Central memory CD4-positive, alpha-beta T cell (primary cell): ENCODE measurements at places on chromosomes 6 and 20.

GRCh38 chr20:50652702-50653294 lies 38.5 kb downstream of the RIPOR3 start:
- DNase-seq: no peak

GRCh38 chr20:48635791-48636267 lies 192.0 kb downstream of the PREX1 start:
- peak; percentile 25 for DNase-seq

DNA sequence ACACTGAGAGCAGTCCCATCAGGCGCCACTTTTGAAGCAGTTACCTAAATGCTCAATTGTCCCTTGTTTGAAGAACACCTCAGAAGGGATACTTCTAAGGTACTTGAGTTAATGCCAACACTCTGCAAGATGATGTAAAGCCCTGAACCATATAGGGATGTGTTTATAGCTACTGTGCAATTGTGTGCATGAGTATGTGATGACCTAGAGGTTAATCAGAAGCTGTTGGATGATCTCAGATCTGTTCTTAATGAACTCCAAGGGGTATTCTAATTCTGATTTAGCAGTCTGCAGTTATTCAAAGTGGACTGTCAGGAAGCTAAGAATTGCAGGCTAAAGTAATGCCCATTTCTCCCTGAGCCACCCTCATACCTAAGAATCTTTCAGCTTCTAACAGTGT lies 158.3 kb downstream of the TMEM242 start:
- DNase-seq: no peak

- DNase-seq: no peak
Measured at GRCh38 chr20:219290-220115, 7.6 kb upstream of the DEFB129 start.

GRCh38 chr20:460707-461106 lies 1.6 kb downstream of the TBC1D20 start:
- DNase-seq: no peak

DNA sequence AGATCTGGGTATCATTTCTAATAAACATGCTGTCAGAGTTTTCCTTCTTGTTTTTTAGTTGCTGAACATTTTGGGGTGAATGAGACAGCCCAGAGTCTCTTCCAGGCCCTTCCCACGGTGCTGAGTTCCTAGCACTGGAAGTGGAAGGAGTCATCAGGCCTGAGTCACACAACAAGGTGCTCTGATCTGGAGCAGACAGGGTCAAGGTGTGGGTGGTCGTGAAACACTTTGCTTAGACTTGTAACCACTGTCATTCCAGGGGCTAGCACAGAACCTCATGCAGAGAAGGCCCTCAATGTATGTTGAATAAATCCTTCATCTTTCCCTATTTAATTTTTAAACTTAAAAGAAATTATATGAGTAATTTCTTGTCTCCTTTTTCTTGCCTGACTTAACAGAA lies 60.6 kb downstream of the TXLNB start:
- DNase-seq: no peak

GRCh38 chr6:33709605-33710295 lies 1.8 kb downstream of the UQCC2 start:
- DNase-seq: no peak

GRCh38 chr20:58945965-58946631 lies 35.0 kb upstream of the NELFCD start:
- DNase-seq: no peak

GRCh38 chr20:33442136-33443005 lies 1.2 kb downstream of the SNTA1 start:
- DNase-seq: no peak

GRCh38 chr6:119686644-119687043 lies 337.1 kb upstream of the MAN1A1 start:
- no peak for DNase-seq

- no peak for DNase-seq
Measured at GRCh38 chr6:39197922-39198500, 31.3 kb downstream of the KCNK5 start.

DNA sequence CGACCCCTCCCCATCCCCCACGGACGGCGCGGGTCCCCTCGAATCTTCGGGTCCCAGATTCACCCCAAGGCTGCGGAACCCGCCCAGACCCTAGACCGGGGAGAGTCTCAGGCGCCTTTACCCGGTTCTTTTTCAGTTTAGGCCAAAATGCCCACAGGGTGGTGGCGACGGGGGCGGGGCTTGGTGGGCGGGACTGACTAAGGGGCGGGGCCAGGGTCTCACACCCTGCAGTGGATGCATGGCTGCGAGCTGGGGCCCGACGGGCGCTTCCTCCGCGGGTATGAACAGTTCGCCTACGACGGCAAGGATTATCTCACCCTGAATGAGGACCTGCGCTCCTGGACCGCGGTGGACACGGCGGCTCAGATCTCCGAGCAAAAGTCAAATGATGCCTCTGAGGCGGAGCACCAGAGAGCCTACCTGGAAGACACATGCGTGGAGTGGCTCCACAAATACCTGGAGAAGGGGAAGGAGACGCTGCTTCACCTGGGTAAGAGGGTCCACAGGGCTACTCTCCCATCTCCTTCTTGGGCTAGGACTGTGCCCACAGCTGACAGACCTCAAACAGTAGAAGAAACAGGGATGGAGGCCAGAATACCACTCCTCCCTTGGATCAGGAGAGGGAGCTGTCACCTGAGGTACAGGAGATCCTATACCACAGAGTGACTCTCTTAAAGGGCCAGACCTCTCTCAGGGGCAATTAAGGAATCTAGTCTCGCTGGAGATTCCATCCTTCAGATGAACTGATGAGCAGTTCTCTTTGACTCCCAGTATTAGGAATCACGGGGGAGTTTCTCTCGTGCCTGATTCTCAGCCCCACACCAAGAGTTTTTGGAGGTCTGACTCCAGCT lies 942 bp downstream of the HLA-E start:
- DNase-seq: peak; percentile 70

GRCh38 chr20:48064929-48065328 lies 279.6 kb upstream of the SULF2 start:
- DNase-seq: no peak

GRCh38 chr6:130303431-130303830 lies 62.4 kb upstream of the TMEM200A start:
- DNase-seq: no peak

- DNase-seq: no peak
Measured at GRCh38 chr6:29478740-29479139, 9.0 kb downstream of the MAS1L start.

GRCh38 chr20:47349365-47350180 lies 6.9 kb downstream of the ZMYND8 start:
- no peak for DNase-seq

DNA sequence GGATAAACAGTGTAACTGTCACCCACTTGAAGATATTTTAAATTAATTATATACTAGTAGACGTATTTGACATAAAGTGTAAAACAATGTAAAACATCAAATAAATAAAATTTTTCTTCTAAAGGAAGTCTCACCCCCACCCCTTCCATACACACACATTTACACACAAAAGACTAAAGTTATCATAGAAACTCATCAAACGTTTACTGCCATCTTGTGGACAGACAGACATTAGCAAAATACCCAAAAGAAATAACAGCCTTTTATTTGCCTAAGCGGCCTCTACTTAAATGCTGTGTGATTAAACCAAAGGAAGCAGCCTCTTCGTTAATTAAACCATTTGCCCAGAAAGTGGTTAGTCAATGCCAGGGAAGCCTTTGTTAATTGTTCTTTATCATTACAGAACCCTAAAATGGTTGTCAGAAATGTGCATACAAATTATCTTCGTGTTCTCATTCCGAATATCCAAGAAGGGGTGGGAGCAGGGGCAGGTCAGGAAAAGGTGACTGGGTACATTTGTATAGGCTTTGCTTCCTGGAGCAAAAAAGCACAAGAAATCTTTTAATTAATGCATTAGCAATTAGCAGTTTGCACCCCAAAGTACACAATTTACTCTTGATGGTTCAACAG lies 176.2 kb upstream of the SASH1 start:
- DNase-seq: peak; percentile 27

- DNase-seq: no peak
Measured at GRCh38 chr6:31740397-31741223, 805 bp downstream of the MSH5 start.

DNA sequence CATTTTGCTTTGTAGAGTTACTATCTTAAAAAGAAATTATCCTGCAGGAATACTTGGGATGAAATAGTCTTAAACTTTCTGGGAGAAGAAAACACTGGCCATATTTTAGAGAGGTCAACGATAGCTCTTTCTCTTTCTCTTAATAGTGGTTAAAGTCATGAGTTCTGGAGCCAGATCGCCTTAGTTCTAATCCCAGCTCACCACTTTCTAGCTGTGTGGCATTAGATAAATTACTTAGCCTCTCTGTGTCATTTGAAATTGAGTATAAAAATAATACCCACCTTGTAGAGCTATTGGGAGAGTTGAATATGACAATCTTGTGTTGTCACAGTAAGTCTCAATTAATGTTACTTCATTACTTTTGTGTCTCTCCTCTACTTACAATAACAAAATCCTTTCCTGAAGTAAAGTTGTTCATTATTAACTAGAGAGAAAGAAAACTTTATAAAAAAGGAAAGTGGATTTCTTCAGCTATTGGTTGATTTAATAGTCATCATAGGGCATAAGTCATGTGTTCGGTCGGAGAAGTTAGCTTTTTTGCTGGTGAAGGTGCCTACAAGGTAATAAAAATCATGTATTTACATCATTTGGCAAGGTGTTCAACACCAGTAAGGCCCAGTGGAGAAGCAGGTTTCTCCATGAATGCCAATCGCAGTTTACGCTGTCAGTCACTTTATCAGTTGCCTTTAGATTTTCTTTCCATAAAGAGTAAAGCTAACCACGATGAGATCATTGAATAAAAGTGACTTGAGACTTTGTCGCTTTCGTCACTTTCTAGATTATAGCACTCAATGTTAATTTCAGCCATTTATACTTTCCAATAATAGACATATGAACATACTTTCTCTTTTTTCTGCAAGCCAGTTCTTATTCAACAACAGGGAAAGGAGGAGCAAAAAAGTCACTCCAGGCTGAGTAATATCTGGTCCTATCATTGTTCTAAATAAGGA lies 2.0 kb downstream of the NEDD9 start:
- no peak for DNase-seq

DNA sequence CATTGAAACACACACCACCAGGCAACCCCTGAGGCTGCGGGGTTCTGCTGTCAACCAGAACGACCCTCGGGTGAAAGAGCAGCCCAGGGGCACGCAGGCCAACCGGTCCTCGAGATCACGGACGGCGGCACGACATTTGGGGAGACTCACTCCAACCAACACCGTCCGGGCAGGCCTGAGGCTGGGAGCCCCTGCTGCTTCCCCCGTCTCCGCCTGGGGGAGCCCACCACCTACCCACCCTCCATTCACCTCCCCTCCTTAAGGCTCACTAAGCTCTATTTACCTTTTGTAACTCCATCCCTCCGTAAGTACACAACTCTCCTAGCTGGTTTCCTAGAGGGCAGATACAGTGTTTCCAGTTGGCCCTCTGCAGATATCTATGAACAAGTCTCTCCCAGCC lies 971.3 kb upstream of the DEFB115 start:
- no peak for DNase-seq

GRCh38 chr20:34573541-34574300 lies 15.2 kb downstream of the MAP1LC3A start:
- DNase-seq: no peak

DNA sequence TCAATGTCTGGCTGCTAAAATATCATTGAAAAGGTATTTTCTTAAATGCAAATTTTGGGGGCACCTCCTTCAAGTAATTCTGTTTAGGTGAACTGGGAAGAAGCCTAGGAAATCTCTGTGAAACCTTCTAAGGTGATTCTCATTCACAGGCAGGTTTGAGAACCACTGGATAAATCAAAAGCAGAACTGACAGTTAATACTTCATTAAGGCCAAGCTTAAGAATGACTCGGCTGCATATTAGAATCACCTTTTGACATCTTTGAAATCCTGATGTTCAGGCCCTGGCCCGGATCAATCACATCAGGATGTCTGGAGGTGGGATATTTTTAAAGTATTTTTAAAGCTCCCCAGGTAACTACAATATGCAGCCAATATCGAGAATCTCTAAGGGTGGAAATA lies 50.6 kb downstream of the FKBP1C start:
- no peak for DNase-seq

DNA sequence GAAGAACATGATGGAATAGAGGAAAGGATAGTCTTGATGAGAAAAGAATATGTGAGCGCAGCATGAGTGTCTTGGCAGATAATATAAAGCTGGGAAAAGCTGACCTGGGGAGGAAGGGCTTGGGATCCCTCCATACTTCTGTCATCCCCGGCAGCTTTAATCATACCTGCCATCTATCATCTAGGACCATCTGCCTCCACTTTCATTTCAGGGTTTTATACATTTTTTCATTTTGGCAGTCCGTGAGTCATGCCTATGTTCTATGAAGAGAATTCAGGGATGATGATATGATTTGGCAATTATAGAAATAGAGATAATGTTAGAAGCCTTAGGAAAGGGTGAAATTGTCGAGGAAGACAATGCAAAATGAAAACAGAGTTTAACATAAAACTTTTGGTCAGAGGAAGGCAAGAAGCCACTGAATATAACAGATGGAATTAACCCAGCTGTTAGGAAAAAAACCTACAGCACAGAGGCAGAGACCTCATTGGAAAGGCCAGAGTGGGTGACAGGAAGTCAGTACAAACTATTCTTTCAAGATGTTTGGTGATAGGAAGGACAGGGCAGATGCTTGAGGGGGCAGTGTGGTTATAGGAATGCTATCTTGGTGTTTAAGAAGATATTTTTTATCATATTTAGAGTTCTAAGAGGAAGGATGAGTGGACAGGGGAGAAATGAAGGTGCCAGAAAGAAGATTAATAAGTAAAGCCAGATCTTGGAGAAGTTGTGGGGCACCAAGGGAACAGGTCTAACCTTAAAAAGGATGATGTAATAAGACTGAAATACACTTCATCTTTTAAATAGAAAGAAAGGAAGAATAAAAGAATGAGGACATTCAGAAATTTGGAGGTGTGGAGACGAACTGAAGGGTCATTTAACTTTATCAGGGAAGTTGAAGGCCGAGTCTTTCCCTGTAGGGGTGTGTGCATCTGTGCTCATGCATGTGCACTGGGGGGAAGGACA lies 37.8 kb downstream of the MARCKS start:
- DNase-seq: no peak

- DNase-seq: peak; percentile 35
Measured at GRCh38 chr20:46681032-46681854, 8.0 kb downstream of the TP53RK start.

DNA sequence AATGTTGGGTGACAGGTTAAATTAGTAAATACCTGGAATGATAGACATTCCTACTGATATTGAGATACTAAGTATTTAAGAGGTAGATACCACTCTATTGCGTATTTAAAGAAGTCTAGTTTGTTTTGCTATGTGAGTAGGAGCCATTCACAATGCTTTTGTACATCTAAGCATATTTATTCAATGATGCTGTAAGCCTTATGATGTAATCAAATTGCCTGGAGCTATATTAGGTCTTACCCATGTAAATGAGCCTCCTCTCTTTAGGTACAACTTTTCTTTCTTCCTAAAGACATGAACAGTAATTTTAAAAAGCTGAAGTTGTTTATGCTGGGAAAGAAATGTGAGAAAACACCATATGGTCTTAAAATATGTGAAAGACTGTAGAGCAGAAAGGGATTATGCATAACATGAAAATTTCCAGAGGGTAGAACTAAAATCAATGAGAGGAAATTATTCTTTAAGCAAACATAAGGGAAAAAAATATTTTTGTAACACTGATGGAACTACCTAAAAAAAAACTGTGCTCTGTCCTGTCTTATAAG lies 526.7 kb downstream of the EPHA7 start:
- DNase-seq: no peak
